ENCODE measurements at places on chromosomes 11 and 22.

GRCh38 chr11:57353852-57354251 is 15.7 kb downstream of the P2RX3 start:
- DNase-seq = no peak

DNA sequence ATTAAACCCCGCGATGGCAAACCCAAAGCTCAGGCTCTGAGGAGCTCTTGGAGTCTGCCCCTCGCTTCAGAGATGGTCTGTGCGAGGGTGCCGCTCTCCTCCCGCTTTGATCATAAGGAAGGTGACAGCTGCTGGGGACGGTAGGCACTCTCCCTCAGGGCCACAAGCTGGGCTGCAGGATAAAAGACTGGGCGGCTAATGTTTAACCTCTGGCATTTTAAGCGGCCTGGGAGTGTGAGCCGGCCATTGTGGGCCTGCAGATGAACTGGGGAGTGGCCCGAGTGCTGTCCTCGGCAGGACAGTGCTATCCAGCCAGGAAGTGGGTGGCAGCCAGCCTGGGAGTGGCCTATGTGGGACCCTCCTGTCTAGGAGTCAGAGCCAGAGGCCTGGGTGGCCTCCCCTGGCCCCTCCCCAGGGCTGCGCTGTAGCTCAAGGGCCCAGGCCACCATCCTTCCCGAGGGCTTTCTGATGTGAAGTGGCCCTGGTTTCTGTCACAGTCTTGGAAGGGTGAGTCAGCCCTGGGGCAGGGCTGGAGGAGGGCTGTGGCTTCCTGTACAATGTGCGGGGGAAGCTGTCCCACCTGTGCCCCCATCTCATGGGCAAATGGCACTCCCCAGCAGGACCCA is 58.7 kb upstream of the PRODH start:
- DNase-seq = no peak

- no peak for DNase-seq
Observed at GRCh38 chr22:45717789-45718188, 46.2 kb downstream of the ATXN10 start.

DNA sequence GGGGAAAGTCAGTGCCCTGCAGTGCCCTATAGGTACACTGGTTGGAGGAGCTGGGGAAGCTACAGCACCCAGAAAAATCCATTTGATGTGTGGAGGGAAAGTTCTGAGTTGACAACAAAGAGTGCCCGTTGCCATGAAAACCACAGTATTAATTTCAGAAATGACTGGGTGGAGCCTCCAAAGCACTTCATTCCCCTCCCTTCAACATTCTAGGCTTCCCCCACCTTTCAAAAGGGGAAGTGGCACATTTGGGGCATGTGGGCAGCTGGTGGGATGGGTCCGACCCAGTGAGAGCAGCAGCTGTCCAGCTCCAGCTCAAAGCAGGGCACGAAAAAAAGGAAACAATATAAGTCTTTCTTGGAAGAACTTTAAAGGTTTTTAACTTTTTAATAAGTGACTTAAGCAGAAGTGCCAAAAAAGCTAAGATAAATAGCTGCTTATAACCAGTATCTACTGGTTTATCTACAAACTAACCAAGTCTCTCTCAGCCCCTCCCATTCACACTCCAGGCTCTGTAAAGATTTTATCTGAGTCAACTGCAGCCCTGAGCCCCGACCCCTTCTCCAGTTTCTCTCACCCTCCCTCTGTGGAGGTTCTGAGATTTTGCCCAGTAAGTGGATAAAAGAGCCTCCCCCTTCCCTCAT is 9.0 kb upstream of the AHNAK start:
- no peak for DNase-seq

GRCh38 chr11:7532405-7533145 is 18.8 kb downstream of the PPFIBP2 start:
- no peak for DNase-seq

DNA sequence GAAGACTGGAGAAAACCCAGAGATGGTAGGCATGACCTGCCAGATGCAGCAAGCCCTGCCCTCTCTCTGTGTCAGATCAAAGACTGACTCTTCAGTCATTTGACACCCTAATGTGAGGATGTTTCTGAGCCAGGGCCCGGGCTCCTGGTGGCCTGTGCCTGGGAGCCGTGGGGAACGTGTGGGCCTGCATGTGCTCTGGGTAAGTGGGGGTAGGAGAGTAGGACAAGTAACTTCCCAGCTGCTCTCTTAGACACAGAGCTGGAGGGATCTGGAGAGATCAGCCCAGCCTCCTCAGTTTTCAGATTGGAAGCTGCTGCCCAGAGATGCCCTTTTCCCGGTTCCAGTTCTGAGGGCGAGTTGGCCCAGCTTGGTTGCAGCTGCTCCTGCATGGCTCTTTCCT is 110.8 kb downstream of the TEAD1 start:
- no peak for DNase-seq

- DNase-seq = no peak
Observed at GRCh38 chr11:75925785-75926164, 110.8 kb downstream of the UVRAG start.

- DNase-seq = no peak
Observed at GRCh38 chr11:81970886-81971285, 762.8 kb downstream of the FAM181B start.

DNA sequence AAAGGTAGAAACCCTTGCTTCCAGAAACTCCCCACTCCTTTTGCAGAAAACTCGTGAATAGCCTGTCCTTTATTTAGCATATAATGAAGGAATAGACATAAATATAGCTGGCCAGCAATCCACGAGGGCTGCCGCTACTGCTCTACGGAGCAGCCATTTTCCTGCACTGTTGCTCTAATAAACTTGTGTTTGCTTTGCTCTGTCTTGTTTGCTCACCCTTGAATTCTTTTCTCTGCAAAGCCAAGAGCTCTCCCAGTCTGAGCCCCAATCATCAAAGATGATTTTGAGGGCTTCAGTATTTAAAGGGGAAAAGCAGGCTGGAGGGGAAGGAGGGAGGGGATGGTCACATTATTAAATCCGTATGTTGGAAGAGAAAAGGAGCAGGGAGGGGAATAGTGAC is 16.6 kb upstream of the CHKA start:
- no peak for DNase-seq

DNA sequence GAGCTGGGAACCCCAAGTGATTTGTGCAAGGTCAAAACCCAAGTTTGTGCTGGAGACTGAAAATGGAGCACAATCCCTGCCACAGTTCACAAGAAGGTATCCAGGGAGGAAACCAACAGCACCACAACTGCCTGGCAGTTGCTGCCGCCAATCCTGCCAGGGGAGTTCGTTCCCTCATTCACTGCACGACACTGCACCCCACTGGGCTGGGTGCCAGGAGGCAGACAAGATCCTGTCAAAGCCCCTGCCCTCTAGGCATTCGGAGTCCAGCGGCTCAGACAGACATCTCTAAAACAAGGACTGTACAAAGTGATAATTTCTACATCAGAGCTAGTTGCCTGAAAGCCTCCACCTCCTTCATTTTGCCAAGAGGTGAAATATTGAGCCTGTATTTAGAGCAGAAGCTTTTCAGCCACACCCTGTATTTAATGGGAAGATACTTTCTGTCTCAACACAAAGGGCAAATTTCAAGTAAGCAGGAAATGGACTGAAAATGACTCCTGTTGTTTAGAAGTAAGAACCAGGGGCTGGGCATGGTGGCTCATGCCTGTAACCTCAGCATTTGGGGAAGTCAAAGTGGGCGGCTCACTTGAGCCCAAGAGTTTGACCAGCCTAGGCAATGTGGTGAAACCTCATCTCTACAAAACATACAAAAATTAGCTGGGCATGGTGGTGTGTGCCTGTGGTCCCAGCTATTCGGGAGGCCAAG is 277.4 kb upstream of the NARS2 start:
- no peak for DNase-seq

DNA sequence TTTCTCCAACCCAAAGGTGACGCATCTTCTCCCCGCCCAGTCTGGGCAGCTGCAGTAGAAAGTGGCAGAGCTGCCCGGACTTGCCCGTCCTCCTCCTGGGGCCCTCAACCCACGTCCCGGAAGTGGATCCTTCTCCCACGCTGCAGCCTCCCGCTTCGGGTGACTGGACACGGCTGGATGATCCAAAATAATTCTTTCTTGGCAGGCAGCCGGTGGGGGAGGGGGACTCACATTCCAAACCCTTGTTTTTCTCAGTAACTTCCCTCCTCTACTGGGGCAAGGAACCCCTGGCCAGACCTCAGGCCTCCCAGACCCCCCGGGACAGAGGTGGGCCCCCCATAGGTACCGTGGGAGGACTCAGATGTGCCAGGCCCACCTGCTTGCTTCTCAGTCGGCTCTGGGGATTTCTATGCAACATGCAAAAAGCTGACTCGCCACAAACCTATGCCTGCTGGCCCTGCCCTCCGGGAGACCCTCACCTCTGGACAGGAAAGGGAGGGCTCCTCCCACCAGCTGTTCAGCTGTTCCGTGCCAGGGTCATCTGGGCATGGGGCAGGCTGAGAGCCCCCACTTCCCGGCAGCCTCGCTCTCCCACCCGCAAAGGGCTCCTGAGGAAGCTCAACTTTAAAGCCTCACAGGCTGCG is 1.4 kb downstream of the PLXNB2 start:
- peak; percentile 64 for DNase-seq

Data from CMK (cell line).